ENCODE measurements at places on chromosomes 3 and 15. TPM values are rescaled to one million over a fixed set of nuclear protein-coding genes. Genes with fewer than 3 reads are reported as not detected.

The RARRES1 gene
- 9.2 TPM for total RNA-seq

The GOLGA6L6 gene
- total RNA-seq: not detected

The THRB gene
- total RNA-seq: 1.2 TPM

The GAP43 gene
- total RNA-seq: not detected

The PIGZ gene
- 1.1 TPM for total RNA-seq

The GOLGB1 gene
- 20.6 TPM for total RNA-seq

The MORC1 gene
- total RNA-seq: not detected

The XCR1 gene
- total RNA-seq: not detected

The ARPIN gene
- total RNA-seq: 11.8 TPM

The ERC2 gene
- 0.25 TPM for total RNA-seq

The IMPG2 gene
- total RNA-seq: not detected

The GOLGA6L7 gene
- total RNA-seq: not detected

The CHRFAM7A gene
- total RNA-seq: 7.5 TPM

Measured in A549 treated with CORT108297 at 1 μM for 4 hours (cell line).